ENCODE measurements at places on chromosomes 6 and 20. TPM values are rescaled to one million over a fixed set of nuclear protein-coding genes. Genes with fewer than 3 reads are reported as not detected.

The NOTCH4 gene
- total RNA-seq: 4.7 TPM

The SIM1 gene
- total RNA-seq: not detected

The NHLRC1 gene
- total RNA-seq: 0.92 TPM

The SNTA1 gene
- total RNA-seq: 5.1 TPM

The SLC35F1 gene
- not detected for total RNA-seq

The SOX12 gene
- 13.6 TPM for total RNA-seq

Measured in Calu3 (cell line).